ENCODE measurements at places on chromosomes 12 and 14.

GRCh38 chr14:30058401-30058800, 130.8 kb upstream of the PRKD1 start:
- DNase-seq: no peak

DNA sequence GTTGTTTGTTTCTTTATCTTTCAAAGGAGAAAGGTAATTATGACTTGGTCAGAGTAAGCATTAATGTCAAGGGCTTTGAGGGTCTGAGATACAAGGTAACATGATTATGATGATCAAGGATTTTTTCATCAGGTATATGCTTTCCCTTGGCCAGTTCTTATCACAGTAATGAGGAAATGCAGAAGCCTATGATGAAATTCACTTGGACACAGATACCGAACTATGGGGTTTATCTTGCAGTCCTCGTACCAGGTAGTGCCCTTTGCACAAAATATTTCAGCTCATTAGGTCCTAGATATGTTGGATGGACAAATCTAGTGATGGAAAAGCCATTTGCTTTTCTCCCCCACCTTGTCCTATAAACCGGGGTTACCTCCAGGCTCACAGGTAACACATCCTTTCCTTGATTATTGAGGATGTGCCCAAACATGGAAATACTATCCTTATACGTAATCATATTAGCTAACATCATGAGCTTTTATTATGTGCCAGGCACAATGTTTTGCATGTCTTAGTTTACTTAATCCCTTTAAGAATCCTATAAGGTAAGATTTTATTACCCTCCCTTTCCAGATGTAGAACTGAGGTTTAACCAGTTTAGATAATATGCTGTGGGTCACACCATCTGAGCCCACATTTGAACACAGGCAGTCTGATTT, 7.0 kb upstream of the RASSF3 start:
- DNase-seq: no peak

DNA sequence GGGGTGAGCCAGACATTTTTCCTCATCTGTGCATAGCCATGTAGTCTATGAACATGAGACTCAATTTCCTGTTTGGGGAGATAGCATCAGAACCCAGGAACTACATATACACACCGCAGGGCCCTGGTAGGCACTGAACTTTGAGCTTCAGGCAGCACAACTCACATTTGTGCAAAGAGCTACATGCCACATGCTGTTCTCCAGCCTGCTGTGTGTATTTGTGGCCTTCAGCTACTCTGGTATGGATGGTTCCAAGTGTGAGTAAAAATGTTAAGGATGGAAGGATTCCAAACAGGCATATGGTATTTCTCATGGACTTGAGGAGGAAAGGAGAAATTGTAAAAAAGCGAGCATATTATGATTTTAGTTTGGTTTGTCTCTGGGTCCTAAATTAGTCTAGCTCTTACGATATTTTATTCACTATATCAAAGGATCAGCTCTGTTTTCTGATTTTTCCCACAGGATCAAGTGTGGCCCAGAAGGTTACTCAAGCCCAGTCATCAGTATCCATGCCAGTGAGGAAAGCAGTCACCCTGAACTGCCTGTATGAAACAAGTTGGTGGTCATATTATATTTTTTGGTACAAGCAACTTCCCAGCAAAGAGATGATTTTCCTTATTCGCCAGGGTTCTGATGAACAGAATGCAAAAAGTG, 422.4 kb upstream of the OR4E1 start:
- DNase-seq: peak; percentile 58

DNA sequence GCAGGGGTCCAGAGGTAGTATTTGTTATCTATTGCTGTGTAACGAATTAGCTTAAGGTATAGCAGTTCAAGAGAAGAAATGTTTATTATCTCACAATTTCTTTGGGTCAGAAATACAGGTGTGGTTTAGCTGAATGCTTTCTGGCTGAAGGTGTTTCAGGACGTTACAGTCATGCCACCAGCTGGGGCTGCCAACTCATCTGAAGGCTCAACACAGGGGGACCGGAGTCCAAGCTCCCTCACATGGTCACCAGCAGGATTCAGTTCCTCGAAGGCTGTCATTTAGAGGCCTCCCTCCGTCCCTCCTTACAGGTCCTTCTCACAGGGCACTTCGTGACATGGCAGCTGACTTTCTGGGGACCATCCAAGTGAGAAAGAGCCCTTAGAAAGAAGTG, 37.5 kb upstream of the SINHCAF start:
- DNase-seq: peak; percentile 20

GRCh38 chr12:3049611-3050249, 27.4 kb upstream of the TSPAN9 start:
- peak; percentile 9 for DNase-seq

GRCh38 chr14:93073358-93073707, 42.4 kb downstream of the ITPK1 start:
- DNase-seq: no peak

DNA sequence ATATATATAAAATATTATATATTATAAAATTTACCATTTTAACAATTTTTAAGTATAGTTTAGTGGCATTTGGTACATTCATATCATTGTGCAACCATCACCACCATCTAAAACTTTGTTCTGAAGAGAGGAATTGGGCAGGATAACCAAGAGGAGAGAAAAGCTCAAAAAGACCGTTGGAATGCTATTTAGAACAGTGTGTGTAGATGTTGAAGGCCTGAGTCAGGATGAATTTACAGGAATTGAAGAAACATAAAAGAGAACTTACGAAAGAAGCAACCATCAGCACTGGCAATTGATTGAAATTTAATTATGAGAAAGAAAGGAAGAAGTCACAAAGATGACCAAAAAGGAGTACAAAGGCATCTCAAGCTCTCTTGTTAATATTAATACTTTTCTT, 196.9 kb upstream of the PWP1 start:
- no peak for DNase-seq

DNA sequence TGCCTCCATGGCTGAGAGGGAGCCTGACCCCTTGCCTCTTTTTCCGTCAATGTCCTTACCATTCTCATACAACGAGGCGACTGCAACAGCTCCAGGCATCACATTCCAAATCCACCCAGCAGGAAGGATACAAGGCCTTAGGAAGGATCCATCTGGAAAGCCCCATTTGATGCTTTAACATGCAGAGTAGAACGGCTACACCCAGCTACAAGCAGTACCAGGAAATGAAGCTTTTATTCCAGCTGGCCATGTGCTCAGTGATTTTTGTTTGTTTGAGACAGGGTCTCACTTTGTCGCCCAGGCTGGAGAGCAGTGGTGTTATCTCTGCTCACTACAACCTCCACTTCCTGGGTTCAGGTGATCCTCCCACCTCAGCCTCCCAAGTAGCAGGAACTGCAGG, 124.8 kb downstream of the TMEM132D start:
- DNase-seq: no peak

DNA sequence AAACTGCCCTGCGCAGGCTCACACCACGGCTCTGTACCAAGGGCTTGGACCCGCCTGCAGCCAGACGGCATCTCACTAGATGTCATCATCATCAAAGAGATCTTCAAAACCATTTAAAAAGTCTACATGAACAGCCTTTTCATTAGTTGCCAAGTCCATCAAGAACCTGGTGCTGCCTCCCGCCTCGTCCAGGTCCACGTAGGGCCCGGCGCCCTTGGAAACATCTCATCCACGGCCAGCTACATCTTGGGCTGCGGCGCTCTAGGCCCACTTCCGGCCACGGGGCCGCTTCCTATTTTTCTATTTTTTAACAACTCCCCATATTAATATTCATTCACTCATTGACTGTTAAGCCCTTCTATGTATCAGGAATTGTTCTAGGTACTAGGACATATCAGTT, 7.4 kb upstream of the GNPNAT1 start:
- no peak for DNase-seq

DNA sequence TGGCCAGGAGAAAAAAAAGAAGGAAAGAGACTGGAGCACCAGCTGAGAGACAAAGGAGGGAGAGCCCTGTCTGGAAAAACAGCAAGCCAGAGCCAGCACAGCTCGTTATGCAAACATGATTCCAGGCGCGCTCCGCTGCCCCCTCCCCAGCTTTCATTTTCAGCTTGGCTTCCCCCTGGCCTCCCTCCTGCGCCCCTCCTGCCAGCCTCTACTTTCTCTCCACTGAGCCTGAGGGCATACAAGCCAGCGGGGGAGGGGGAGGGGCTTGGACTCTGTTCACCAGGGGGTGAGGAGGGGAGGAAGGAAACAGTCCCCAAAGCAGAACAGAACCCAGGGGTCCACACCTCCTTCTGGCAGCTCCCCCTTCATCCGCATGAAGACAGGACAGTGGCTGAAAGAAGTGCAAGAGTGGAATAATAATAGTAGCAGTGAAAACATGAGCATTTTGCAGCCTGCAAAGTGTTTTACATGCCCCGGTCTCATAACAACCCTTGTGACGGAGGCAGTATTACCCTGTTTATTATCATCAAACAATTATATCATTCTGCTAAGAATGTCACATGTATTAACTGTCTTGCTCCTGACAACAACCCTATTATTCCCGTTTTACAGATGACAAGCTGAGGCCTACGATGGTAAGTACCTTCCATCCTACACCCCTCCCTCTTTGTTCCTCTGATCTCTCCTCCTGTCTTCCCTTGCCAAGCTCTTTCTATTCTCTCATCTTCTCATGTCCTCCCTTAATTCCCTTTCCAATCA, 24.2 kb downstream of the SMUG1 start:
- DNase-seq: no peak

GRCh38 chr14:22500954-22501726, 87.9 kb downstream of the DAD1 start:
- no peak for DNase-seq

- peak; percentile 76 for DNase-seq
Observed at GRCh38 chr12:114508529-114509129, 102.7 kb upstream of the TBX5 start.

GRCh38 chr12:31231611-31232360, 94.2 kb downstream of the SINHCAF start:
- DNase-seq: no peak

DNA sequence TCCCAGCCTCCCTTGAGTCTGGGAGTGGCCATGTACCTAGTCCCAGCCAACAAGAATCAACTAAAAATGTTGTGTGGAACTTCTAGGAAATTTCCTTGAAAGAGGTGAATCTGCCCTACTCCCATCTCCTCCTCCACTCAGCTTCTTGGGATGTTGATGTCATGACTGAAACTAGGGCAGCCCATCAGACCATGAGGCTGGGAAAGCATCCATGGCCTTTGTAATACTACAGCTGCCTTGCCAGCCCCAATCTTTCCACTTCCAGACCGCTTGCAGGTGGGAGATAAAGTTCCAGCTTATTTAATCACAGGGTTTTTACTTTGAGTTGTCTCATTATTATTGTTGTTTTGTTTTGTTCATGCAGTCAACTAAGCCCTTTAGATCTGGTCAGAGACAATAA, 170.3 kb upstream of the LMNTD1 start:
- no peak for DNase-seq

Data from hematopoietic multipotent progenitor cell treated with erythropoietin and hydrocortisone succinate and interleukin-3 and kit ligand, for 4 days (in vitro differentiated cells).